ENCODE measurements at places on chromosomes 7 and 10. TPM values are rescaled to one million over a fixed set of nuclear protein-coding genes. Genes with fewer than 3 reads are reported as not detected.

The HOXA6 gene
- 1.2 TPM for total RNA-seq

- H3K27ac ChIP-seq, result no peak overlapping the region
- no peaks in the 10 kb centered on the region for H3K36me3 ChIP-seq
- no peaks in the 10 kb centered on the region for H3K4me1 ChIP-seq
Observed at GRCh38 chr7:142717453-142717852, 31.8 kb upstream of the PRSS1 start.

DNA sequence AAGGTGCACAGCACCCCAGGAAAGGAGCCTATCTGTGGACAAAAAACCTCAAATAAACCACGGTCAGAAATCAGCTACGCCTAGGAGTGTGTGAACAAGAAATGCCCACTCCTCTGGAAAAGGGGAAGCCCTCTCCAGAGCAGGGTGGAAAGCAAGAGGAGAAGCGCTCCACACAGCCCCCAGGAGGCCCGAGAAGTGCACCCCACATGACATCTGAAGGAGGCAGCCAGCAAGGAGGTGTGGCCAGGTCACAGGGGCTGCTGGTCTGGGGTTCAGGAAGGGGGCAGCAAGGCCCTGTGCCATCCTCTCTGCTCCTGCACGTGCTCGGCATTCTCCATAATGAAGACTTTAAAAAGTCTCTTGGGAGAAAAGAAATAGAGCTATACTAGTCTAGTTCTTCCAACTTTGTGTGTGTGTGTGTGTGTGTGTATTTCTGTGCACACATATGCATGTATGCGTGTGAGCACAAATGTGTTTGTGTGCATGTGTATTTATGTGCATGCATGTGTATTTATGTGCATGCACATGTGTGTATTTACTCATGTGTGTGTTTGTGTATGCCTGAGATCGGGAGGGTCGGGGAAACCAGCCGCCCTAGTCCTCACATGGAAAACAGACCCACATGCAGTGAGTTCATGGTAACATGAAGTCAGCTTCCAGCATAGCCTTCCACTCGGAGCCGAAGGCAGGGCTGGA, 76.5 kb downstream of the TNS3 start:
- H3K27me3 ChIP-seq, result no peaks in the 10 kb centered on the region
- H3K4me3 ChIP-seq, result no peak overlapping the region
- peaks cover 65% of the 10 kb centered on the region for H3K36me3 ChIP-seq
- H3K27ac ChIP-seq, result no peak overlapping the region
- 0 out of 2 replicates have a peak, but pooled peaks cover 7% of the 10 kb centered on the region for H3K4me1 ChIP-seq
- no peak for DNase-seq

The CARD11 gene
- total RNA-seq, result 63.3 TPM

- H3K27ac ChIP-seq, result no peak overlapping the region
- H3K27me3 ChIP-seq, result no peaks in the 10 kb centered on the region
- no peak overlapping the region for H3K4me3 ChIP-seq
- DNase-seq, result no peak
- no peaks in the 10 kb centered on the region for H3K4me1 ChIP-seq
Observed at GRCh38 chr7:151017953-151018420, 6.3 kb downstream of the ATG9B start.

DNA sequence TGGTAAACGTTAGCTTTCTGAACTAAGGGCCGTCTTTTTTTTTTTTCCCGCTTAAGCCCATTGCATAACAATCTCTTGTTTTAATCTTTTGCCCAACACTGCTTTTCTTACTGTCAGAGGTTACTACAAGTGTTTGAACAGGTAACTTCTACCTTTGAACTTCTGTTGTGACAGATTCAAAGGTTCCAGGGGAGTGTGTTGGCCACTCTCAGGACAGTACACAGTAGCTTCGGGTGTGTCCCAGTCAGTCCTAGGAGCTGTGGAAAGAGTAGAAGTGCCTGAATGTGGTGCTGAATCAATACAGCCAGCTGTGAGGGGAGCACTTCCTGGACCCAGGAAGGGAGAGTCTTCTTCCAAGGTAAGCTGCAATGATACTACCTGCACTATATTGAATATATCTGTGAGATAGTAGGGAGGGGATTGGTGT, at the start of gene ACSL5:
TSS of gene ACSL5 (plus strand) at position 205 of the 427 bp plus-strand sequence. CDS start 20,831 bp downstream, outside the sequence.
- H3K4me1 ChIP-seq, result peaks cover 42% of the 10 kb centered on the region
- H3K4me3 ChIP-seq, result no peak within 1 kb of the TSS
- no peaks in the 10 kb centered on the region for H3K36me3 ChIP-seq
- no peaks in the 10 kb centered on the region for H3K27me3 ChIP-seq
- H3K27ac ChIP-seq, result peak within 1 kb of the TSS; percentile 92

DNA sequence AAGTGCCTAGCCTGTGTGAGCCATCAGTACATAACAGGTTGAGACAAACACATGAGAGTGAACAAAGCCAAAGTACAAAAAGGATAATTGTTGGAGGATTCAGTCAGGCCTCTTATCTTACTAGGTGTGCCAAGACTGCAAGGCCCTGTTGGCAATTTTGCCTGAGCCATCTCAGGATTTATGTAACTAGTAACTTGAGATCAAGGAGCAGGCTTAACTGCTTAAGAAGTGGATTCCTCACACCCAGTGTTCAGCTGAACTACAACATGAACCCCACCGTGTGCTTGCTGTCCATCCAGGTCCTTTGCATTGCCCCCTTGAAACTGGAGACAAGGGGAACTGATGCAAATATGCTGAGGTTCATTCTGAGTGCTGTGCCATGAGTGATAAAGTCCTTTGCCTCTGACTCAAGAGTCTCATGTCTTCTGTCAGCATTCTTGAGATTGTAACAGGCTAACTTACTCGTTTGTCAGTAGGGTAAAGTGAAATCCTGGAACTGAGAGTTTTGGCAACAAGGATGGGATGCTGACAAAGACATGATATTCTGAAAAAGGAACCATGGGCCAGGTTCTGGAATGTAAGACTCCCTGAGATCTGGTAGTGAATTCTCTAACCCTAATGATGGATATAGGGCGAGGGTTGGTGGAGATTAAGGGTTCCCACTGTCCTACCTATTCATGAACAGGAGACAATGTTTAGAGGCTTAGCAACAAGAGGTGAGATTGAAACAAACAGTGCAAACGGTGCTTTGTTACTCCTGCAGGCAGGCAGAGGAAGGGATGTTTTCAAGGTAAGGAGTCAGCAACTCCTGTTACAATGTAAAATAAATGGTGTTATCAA, 44.1 kb upstream of the GATAD1 start:
- no peak overlapping the region for H3K4me3 ChIP-seq
- DNase-seq, result no peak
- H3K27me3 ChIP-seq, result no peaks in the 10 kb centered on the region
- H3K4me1 ChIP-seq, result no peaks in the 10 kb centered on the region
- H3K36me3 ChIP-seq, result peaks cover 9% of the 10 kb centered on the region

DNA sequence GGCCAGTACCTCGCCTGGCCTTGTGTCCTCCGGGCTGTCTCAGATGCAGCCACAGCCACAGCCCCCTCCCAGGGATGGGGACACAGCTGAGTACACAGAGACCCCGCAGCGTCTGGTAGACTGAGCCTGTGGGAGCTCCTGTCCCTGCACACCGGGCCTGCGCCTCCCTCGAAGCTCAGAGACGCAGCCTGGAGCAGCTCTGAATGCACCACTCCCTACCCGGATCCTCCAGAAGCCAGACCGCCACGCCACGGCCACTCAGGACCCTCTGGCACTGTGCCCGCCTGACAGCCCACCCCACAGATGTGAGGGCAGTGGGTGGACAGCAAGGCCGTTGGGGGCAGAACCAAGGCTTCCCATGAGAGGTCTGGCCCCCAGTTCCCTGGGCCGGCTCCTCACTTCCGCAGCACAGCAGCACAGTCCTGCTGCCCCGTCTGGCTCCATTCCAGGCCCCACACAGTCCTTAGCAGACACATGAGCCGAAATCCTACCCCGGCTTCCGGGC, 40.8 kb downstream of the PAPOLB start:
- no peaks in the 10 kb centered on the region for H3K36me3 ChIP-seq
- no peaks in the 10 kb centered on the region for H3K4me1 ChIP-seq
- DNase-seq, result no peak
- H3K27ac ChIP-seq, result no peak overlapping the region

The KCND2 gene
- 0.72 TPM for total RNA-seq

DNA sequence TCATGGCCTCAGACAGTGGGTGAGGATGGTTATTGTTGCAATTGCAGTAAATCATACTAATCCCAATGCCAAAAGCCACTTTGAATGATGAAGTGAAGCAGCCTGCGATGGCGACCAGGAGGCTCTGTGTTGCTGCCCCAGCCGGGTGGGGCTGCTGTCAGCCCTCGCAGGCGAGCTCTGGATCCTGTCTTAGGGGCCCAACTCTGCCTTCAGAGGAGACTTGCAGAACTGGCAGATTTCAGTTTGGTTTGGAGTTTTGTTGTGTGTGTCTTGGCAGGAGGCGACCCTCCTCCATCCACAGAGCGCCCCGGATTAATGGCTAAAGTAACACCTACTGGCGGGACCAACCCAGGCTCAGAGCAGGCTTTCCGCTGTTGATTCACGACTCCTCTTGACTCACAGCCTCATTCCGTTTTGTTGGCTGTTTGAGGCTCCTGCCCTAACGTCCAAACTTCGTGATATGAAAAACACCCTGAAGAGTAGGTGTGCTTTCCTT, 67.9 kb upstream of the BMPER start:
- H3K4me3 ChIP-seq, result no peak overlapping the region
- no peaks in the 10 kb centered on the region for H3K36me3 ChIP-seq
- H3K4me1 ChIP-seq, result no peaks in the 10 kb centered on the region

- no peak overlapping the region for H3K4me3 ChIP-seq
- no peak overlapping the region for H3K27ac ChIP-seq
- H3K36me3 ChIP-seq, result no peaks in the 10 kb centered on the region
Observed at GRCh38 chr7:148402159-148402558, 188.4 kb upstream of the C7orf33 start.

The ZNF783 gene
- total RNA-seq, result 22.2 TPM

- no peak overlapping the region for H3K27ac ChIP-seq
- H3K27me3 ChIP-seq, result peaks cover 16% of the 10 kb centered on the region
- peaks cover 5% of the 10 kb centered on the region for H3K4me1 ChIP-seq
- no peaks in the 10 kb centered on the region for H3K36me3 ChIP-seq
- no peak overlapping the region for H3K4me3 ChIP-seq
Observed at GRCh38 chr7:79455173-79455790, 1.8 kb upstream of the MAGI2 start.

The LIPM gene
- total RNA-seq, result not detected

DNA sequence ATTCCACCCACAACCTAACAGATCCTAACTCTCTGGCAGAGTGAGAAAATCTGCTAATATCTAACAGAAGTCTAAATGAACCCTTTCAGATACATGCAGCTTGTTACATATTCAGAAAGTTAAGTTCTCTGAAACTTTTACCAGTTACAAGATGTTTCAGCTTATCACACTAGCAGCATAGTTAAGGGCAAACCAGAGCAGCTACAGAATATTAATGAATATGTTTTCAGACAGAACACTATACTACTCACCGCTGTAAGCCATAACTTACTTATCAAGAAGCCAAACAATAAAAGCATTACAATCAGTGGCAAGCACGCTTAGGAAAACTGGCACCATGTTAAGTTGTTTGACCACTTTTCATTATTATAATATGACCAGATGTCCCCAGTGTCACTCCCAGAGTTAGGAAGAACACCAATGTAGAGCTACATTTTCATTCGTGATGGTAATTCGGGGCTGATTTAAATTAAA, 2.7 kb downstream of the ITGB1 start:
- no peaks in the 10 kb centered on the region for H3K27me3 ChIP-seq
- H3K4me3 ChIP-seq, result peak overlapping the region; percentile 99
- H3K27ac ChIP-seq, result peak overlapping the region; percentile 71
- H3K4me1 ChIP-seq, result peaks cover 63% of the 10 kb centered on the region

GRCh38 chr7:7335215-7335614, 152.9 kb downstream of the C1GALT1 start:
- no peaks in the 10 kb centered on the region for H3K4me1 ChIP-seq
- no peaks in the 10 kb centered on the region for H3K27me3 ChIP-seq
- H3K27ac ChIP-seq, result no peak overlapping the region
- no peak for DNase-seq

The SPDYE1 gene
- not detected for total RNA-seq

DNA sequence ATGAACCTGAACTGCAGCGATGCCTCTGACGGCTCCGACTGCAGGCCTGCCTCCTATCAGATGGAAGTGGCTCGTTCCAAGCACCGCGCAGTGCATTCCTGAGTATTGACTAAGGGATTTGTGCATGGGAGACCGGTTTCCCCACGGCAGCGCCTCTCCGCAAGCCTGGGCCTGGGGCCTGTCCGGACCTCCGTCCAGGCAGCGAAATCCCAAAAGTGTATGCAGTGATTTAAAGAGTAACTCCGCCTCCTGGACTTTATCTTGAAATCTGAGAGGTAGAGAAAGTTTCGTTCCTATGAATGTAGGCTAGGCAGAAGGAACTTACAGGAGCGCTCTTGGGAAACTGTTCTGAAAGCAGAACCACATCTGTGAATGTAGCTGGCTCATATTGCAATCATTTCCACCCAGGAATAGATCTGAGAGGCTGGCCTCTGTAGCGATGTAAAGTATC, 106.2 kb upstream of the CELF2 start:
- peak overlapping the region; percentile 46 for H3K4me3 ChIP-seq
- no peaks in the 10 kb centered on the region for H3K36me3 ChIP-seq
- DNase-seq, result peak; percentile 91
- no peaks in the 10 kb centered on the region for H3K27me3 ChIP-seq
- peaks cover 16% of the 10 kb centered on the region for H3K4me1 ChIP-seq

GRCh38 chr10:79238158-79238520, 109.1 kb upstream of the PPIF start:
- H3K27me3 ChIP-seq, result no peaks in the 10 kb centered on the region
- H3K4me1 ChIP-seq, result peaks cover 55% of the 10 kb centered on the region
- H3K27ac ChIP-seq, result peak overlapping the region; percentile 58
- H3K36me3 ChIP-seq, result 0 out of 2 replicates have a peak, but pooled peaks cover 7% of the 10 kb centered on the region
- no peak for DNase-seq
- no peak overlapping the region for H3K4me3 ChIP-seq

- no peak overlapping the region for H3K27ac ChIP-seq
- H3K27me3 ChIP-seq, result no peaks in the 10 kb centered on the region
- H3K4me1 ChIP-seq, result no peaks in the 10 kb centered on the region
- DNase-seq, result no peak
- H3K36me3 ChIP-seq, result no peaks in the 10 kb centered on the region
Observed at GRCh38 chr10:113319479-113319878, 233.4 kb upstream of the HABP2 start.

GRCh38 chr10:62850646-62851045, 34.5 kb upstream of the EGR2 start:
- DNase-seq, result no peak
- H3K36me3 ChIP-seq, result no peaks in the 10 kb centered on the region
- no peaks in the 10 kb centered on the region for H3K27me3 ChIP-seq
- H3K4me3 ChIP-seq, result no peak overlapping the region

- no peak overlapping the region for H3K4me3 ChIP-seq
- DNase-seq, result no peak
- no peaks in the 10 kb centered on the region for H3K36me3 ChIP-seq
- H3K27me3 ChIP-seq, result no peaks in the 10 kb centered on the region
- H3K4me1 ChIP-seq, result no peaks in the 10 kb centered on the region
Observed at GRCh38 chr10:113459626-113460280, 93.1 kb upstream of the HABP2 start.

- H3K4me3 ChIP-seq, result no peak overlapping the region
- H3K27me3 ChIP-seq, result no peaks in the 10 kb centered on the region
- H3K36me3 ChIP-seq, result no peaks in the 10 kb centered on the region
- H3K4me1 ChIP-seq, result no peaks in the 10 kb centered on the region
- no peak overlapping the region for H3K27ac ChIP-seq
- DNase-seq, result no peak
Observed at GRCh38 chr10:81978238-81978637, 103.2 kb downstream of the NRG3 start.
